ENCODE measurements at places on chromosomes 11 and 22.

DNA sequence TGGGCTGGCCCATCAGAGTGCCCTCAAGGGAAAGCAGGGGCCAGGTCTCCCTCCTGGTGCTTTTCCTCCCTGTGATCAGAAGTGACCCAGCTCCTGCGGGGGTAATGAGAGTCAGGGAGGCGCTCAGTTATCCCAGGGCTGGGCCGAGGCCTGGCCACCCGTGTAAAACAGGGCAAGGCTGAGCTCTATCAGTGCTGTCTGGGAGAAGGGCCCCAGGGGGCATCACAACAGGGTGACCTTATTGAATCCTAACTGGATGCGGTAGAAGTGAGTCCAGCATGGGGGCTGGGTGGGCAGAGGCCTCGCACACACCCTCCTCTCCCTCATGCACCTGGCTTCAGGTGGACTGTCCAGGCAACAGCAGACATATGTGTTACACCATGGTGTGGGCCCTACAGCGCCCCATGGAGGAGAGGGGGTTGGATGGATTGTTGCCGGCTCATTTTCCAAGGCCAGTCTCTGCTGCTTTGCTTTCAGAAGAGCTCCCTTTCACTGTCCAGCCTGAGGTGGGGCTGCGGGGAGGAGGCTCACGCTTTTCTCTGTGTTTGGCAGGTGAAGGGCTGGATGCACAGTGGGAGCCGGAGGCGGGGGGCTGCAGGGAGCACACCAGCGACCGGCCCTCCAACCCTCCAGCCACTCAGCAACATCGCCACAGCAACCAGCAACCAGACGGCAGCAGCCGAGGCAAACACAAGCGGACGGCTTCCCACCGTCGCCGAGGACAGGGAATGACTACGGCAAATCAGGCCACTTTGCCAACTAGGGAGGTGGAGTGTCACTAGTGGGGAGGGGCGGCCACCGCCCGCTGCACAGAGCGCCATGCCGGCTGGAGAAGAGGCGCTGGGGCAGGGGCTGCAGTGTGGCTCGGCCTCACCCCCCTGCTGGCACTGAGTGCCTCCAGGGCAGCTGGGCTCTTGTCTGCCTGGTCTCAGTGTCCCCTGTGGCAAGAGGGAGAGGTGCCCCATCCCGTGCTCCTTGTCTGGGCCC, 24.7 kb downstream of the GNAZ start:
- no peak for DNase-seq

DNA sequence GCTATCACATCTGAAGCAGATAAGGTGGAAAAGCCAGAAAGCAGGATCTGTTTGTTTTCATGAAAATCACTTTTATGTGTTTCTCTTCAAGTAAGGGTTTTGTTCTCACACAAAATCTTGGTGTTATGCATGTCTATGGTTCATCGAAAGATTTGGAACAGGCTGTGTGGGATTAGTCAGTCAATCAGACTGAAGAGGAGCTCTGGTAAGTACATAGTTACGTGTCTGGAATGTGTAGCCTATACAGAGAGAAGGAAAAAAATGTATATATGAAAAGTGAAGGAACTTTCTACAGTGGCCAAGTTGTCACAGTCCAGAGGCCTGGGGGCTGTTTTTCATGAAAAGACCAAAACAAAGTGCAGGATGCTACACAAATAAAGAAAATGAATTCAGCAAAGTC, 156.7 kb downstream of the CNTN5 start:
- no peak for DNase-seq

GRCh38 chr11:117585631-117586030, 211.4 kb downstream of the DSCAML1 start:
- DNase-seq, result no peak

DNA sequence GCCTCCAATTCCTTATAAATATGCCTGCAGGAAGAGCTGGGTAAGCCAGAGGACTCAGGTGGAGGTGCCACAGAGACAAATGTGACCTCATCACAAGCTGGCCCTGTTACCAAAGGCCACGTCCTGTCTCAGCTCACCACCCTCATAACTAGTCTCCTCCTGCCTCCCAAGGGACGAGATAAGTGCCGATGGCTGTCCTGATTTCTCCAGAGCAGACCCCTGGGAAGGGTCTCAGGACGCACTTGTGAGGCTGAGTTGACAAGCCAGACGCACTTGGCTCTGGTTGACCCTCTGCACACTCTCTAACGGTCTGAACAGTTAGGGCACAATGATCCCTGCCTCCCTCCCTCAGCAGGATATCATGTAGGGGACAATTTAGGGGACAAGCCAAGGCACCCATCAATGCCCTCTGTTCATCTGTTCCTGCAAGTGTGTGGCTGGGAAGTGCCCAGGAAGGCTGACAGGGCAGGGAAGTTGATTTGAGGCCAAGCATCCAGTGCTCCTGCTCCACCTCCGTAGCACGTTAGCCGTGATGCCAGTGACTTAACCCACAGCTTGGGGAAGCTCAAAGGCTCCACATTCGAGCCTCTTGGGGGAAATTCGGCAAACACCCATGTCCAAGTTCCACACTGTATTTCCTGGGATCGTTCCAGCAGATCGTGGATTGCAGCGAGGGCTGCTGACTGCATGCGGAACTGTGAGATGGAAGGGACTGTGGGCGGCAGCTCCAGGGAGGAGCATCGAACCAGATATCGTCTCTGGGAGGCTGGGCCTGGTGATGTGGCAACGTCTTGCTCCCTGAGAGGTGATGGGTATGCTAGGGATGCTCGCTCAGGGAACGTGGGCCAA, 2.8 kb downstream of the SMIM38 start:
- DNase-seq, result no peak

DNA sequence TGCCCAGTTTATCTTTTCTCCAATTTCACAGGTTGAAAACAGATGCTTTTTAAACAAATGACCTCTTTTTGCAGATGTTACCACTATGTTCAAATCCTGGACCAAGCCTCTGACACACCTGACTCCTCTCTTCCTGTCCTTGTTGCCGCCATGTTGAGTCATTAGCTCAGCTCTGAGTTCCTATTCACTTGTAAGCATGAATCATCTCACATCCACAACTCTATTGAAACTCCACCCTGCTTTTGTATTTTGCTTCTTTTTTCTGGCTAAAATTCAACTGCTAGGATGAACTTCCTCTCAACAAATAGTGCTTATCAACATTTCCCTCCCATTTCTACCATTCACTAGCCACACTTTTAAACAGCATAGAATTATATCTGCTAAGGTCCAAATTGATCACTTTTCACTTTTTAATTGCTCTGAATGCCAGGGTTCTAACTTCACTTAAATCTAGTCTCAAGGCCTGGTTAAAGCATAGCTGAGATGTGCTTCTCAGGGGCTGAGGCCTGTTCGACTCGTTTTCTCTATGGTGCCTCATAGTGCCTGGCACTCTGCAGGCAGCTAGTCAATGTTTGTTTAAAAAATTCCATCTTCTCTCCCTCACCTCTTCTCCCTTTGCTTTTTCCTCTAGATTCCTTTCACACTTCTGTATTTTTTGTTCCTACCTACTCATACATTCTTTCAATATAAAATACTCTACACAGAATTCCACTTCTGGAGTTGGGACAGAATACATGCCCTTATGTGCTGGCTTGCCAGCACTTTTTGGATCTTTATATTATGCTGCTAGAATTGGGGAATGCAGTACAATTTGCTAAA, 3.9 kb downstream of the JOSD1 start:
- DNase-seq, result peak; percentile 44

DNA sequence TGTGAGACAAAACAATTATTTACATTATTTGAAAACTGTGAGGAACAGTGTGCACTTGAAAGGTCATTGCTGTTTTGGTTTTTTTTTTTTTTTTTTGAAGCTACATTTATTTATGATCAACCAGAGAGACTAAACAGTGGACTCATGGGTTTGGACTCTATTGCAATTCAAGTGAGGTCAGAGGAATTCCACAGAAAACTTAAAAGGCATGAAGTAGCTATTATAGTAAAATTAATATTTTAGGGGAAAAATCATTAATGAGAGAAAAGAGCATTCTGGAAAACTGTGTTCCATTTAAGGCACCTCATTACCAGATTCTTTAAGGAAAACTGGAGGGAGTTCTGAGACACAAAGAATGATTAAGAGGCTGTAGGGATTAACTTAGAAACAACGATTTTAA, 102.8 kb downstream of the WNT11 start:
- no peak for DNase-seq

- DNase-seq, result no peak
Observed at GRCh38 chr22:38901111-38901641, 29.2 kb upstream of the CBX6 start.

GRCh38 chr11:35554491-35555437, 29.3 kb upstream of the PAMR1 start:
- DNase-seq, result no peak

- DNase-seq, result no peak
Observed at GRCh38 chr11:101913656-101914055, 1.2 kb upstream of the CEP126 start.

GRCh38 chr11:104151404-104152204, 12.3 kb downstream of the PDGFD start:
- no peak for DNase-seq

GRCh38 chr11:19866037-19866436, 153.4 kb downstream of the NAV2 start:
- no peak for DNase-seq

DNA sequence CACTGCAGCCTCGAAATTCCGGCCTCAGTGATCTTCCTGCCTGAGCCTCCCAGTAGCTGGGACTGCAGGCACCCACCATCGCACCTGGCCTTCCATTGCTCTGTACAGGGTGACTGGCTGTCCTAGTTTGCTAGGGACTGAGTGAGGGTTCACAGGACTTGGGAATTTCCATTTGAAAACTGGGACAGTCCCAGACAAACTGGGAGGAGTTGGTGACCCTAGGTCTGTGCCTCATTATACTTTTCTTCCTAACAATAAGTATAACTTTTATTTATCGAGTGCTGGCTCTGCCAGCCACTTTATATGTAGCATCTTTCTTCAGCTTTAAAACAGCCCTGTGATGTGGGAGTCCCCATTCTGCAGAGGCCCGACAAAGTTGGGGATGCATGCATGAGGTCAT, 25.5 kb downstream of the TCP11L1 start:
- DNase-seq, result no peak

GRCh38 chr22:46777609-46777970, 15.1 kb downstream of the TBC1D22A start:
- DNase-seq, result no peak

DNA sequence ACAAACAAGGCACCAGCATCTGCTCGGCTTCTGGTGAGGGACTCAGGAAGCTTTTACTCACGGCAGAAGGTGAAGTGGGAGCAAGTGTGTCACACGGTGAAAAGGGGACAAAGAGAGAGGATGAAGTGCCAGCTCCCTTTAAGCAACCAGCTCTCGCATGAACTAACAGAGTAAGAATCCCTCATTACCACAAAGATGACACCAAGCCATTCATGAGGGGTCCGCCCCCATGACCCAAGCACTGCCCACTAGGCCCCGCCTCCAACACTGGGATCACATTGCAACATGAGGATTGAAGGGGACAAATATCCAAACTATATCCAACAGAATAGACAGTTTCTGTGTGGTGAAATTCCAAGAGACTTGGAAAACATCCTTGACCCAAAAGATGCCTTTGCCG, 198.2 kb upstream of the POU2AF2 start:
- DNase-seq, result no peak

DNA sequence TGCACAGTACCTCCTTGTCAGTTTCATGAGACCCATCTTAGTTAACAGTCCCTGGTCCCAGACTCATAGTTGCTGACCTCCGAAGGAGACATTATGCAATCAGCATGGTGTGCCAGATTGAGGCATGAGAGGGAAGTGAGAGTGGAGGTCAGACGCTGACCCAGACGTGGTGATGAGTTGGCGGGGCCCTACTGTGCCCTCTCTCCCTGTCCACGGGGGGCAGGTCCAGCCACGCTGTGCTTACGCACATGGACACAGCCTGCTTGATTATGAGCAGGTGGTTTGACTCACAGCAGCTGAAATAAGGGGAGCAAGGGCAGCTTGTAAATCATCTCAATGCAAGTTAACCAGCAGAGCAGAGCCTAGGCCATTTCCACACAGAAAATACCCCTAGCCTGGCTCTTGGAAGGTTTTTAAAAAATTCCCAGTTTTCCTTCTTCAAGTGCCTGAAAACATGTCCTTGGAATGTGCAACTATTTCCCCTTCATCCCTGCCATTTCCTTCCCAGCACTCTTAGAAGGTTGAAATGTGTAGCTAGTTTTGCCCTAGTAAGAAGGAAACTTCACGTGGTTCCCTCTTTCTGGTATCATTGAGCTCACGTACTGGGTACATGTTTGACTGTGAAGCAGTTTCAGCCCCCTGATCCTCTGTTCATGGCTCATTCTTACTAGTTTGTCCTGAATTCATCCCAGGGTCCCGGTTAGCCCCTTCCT, 122.6 kb upstream of the SORL1-AS1 start:
- DNase-seq, result peak; percentile 62

DNA sequence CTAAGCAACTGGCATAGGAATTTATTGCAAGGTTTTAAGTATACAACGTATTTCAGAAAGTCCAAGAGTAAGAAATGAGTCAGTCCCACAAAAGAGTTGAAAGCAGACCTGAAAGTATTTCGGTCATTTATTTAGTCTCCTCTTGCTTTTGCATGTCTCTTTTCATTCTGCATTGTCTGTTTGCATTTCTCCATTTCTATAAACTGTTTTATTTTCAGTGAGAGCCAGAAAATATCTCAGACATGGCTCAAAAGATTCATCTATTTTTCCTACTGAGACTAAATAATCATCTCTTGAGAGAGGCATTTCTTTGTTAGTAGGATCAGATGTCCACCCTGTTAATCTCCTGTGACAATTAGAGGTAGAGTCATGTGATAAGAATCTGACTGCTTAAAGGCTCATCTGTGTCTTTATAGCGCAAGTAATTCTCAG, 219.1 kb upstream of the CCDC179 start:
- no peak for DNase-seq

GRCh38 chr11:134610116-134610910, 198.3 kb upstream of the B3GAT1 start:
- no peak for DNase-seq

GRCh38 chr11:34358258-34358727, 483 bp upstream of the ABTB2 start:
- peak; percentile 65 for DNase-seq

DNA sequence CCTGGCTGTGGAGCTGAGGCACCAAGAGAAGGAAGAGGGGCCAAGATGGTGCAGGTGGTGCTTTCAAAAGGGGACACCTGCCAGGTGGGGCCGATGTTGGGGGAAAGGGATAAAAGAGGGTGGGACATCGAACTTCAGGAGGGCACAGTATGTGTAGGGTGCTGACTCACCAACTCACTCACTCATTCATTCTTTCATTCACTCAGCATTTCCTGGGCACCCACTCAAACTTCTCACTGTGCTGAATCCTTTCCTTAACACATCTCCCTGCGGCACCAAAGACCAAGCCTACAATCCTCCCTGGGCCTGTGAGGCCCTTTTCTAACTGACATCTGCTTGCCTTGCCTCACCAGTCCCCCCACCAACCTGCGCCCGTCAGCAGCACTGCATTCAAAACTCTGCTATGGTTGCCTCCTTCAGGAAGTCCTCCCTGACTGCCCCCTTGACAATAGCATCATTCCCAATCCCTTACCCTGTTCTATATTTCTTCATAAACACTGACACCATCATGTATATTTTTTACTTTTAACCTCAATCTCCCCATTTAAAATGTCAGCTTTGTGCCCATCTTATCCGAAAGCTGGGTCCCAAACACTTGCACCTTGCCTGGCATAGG, 246.6 kb downstream of the MN1 start:
- DNase-seq, result no peak
